NCI-H1092 treated with DMSO at 0.1 percent for 48 hours (cell line): ENCODE measurements at places on chromosomes 12 and 14.
A peak's percentile ranks its signal among the peaks of the same experiment; 100 is the strongest.

GRCh38 chr14:104099096-104100041 is 13.9 kb downstream of the ASPG start:
- DNase-seq, result no peak

DNA sequence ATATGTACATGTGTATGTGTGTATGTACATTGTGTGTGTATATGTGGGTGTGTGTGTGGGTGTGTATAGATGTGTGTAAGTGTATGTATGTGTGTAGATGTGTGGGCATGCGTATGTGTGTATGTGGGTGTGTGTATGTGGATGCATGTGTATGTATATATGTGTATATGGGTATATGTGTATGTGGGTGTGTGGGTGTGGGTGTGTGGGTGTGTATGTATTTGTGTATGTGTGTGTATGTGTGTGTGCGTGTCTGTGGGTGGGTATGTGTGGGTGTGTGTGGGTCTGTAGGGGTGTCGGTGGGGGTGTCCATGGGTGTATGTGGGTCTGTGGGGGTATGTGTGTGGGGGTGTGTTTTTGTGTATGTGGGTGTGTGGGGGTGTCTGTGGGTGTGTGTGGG is 101.6 kb downstream of the PIWIL1 start:
- no peak for DNase-seq

DNA sequence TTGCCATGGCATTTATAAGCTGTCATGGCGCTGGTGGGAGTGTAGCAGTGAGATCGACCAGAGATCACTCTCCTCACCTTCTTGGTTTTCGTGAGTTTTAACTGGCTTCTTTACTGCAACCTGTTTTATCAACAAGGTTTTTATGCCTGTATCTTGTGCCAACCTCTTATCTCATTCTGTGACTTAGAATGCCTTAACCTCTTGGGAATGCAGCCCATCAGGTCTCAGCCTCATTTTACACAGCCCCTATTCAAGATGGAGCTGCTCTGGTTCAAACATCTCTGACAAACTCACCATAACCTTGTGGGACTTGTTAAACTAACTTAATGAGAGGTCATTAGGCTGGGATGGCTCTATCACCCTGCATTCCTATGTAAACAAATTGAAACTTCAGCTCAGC is 151.3 kb downstream of the CAND1 start:
- DNase-seq, result no peak

DNA sequence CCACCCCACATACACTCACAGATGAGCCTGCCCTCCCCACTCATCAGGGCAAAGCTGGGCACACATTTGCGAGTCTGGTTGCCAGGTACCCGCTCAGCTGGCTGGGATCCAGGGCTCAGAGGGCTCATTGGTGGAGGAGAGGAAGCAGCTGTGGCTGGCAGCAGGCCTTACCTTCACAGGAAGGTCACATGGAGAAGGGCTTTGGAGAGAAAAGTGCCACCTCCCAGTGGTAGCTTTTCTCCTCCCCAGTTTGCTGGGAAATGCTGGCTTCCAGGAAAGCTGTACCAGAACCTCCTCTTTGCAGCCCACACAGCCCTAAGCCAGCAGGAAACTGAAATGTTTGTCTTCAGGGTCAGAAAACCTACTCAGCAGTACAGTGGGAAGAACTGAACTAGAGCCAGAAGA is 55.6 kb downstream of the LGMN start:
- DNase-seq, result peak; percentile 97

DNA sequence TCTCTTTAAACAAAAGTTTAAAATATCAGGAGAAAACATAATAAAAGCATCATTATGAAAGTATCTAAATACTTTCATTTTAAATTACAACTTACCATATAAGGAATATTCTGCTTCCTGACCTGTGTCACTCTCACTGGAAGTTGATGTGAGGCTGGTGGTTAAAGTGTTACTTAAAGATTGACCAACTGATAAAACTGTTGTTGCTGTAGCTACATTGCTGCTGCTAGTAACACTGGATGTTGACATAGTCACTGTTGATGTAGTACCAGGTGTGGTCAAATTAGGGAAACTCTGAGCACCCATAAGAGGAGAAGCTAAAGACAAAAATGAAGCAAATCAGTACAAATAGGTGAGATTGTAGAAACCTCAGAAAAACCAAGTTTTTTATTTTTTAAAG is 79.9 kb downstream of the HECTD1 start:
- no peak for DNase-seq

DNA sequence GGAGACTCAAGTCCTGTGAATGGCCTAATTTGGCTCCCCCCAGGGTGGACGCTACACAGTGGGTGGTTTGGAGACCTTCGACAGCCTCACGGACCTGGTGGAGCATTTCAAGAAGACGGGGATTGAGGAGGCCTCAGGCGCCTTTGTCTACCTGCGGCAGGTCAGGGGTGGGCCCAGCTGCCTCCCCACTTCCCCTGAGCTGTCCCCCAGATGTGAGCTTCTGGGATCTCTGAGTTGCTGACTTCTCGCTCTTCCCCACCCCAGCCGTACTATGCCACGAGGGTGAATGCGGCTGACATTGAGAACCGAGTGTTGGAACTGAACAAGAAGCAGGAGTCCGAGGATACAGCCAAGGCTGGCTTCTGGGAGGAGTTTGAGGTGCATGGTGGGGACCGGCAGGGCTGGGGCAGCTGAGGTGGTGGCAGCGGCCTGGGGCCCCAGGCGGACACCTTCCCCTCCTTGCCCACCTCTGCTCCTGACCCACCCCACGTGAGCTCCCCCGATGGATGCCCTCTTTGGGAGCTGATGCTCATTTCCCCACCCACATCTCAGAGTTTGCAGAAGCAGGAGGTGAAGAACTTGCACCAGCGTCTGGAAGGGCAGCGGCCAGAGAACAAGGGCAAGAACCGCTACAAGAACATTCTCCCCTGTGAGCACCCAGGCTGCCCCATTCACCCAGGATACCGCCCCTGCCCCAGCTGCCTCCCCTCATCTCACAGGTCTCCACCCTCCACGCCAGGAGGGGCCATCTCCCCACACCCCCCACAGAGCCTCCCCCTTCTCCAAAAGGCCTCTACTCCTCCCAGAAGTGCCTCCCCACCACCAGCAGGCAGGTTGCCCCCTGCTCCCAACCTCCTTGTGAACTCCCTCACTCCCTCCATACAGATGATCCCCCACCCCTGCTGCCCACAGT is 4.2 kb downstream of the PTPN6 start:
- no peak for DNase-seq

DNA sequence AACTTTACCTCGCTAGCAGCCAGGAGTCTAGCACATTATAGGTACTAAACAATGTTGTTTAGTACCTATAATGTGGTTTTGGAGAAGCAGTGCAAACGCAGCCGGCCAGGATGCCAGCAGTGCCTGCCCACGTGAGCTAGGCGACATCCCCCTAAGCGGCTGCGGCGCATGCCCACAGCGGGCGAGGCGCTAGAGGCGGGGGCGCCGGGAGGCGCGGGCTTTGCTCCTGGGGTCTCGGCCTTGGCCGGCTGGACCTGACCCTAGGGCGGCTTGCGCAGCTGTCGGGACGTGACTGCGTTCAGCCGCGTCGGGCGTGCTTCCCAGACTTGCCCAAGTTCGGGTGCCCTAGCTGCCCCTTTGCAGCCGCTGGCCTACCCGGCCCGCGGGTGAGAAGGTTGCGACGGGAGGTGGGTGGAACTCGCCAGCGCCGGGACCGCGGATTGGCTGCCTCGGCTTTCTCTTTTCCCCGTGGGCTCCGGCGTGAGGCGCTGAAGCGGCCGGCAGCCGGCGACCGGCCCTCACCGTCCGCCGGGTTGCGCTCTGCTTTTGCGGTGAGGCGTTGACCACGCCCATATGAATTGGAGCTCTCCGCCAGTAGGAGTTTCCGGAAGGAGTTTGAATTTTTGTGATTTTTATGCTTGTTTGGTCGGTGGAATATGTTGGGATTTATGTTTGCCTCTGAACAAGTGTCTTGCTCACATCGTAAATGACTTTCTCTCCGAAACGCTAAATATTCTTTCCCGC is at the start of gene TMEM19:
TSS of gene TMEM19 (plus strand) at position 169 of the 744 bp plus-strand sequence. CDS start 599 bp downstream, outside the sequence.
- DNase-seq, result peak; percentile 80

GRCh38 chr14:74109369-74109768 is 24.6 kb downstream of the LIN52 start:
- DNase-seq, result no peak

DNA sequence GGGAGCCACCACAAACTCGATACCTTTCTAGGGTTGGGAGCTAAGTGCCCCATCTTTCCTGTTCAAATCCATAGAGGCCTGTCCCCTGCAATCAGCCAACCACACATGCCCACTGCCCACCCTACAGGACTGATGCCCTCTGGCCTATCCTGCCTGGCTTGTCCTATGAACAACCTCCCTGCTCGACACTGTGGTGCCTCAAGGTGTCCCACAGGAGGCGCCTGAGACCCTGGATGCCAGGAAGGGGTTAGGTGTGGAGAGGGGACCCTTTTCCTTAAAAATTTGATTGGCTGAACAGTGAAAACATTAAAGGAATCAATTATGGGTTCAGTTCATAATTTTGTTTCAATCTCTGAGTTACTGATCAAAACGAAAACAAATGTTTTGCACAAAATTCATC is 97.3 kb upstream of the FZD10 start:
- no peak for DNase-seq

GRCh38 chr12:20547816-20548575 is 147.1 kb upstream of the SLCO1C1 start:
- DNase-seq, result no peak

GRCh38 chr14:26577711-26578110 is 20.1 kb downstream of the NOVA1 start:
- DNase-seq, result no peak

DNA sequence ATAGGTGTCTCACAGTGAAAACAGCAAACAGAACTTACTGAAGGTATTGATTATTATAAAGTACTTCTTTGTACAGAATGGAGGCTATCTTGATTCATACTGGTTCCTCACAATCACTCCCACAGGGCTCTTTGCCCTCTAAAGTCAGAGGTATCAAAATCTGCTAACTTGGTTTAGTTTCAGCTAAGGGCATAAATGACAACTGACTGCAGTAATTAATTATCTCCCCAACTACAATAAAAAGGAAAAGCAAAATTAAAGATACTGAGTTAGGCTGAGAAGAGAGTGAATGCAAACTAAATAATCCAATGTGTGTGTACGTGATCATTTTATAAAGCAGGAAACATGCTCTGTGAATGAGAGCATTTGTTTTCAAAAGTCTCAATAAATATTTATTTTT is 338.7 kb downstream of the ACSS3 start:
- no peak for DNase-seq

DNA sequence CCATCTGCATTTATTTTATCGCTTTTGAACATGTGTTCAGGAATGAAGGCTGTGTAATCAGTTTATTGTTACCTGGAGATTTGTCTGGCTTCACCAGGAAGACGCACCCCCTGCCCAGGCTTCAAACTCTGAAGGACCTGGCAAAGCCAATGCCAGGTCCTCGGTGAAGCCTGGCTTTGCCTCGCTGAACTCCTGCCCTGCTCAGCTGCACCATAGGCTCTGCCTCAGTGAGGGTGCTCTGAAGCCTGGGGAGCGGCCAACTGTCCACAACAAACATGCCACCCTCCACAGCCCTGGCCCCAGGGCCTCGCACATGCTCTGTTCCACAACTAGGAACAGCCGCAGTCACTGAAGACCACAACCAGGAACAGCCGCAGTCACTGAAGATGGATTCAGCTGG is 66.9 kb downstream of the NTF3 start:
- no peak for DNase-seq

DNA sequence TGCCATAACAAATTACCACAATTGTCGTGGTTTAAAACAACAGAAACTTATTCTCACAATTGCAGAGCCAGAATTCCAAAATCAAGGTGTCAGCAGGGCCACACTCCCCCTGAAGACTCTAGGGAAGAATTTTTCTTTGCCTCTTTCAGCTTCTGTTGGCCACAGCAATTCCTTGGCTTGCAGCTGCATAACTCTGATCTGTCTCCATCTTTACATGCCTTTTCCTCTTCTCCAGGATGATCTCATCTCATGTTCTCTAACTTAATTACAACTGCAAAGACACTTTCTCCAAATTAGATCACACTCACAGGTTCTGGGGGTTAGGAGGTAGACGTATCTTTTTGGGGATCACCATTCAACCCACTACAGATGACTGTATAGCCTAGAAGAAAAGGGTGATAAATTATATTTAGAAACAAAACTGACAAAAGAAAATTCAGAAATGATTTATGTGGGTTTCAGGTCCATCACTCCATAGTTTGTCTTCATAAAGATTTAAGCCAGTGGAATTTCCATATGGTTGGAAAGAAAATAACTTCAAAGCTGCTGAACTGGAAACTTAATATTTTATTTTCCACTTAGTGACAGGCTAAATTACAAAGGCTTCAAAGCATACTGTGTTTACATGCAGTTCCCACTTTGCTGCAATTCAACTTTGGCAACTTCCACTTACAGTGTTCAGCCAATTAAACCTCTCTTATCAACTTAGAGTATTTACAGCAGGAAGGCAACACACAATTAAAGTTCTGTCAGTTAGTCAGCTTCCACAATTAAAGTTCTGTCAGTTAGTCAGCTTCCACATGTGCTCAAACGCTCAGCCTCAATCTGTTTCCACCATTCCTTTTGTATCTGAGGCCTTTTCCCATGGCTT is 213.3 kb downstream of the EPS8 start:
- DNase-seq, result no peak

- DNase-seq, result no peak
These were observed 1194.8 kb downstream of the BCL11B start for GRCh38 chr14:98077176-98077575.

GRCh38 chr14:85602345-85602744 is 72.4 kb downstream of the FLRT2 start:
- DNase-seq, result no peak

- DNase-seq, result no peak
These were observed 13.1 kb upstream of the CIPC start for GRCh38 chr14:77084985-77085384.
